Caco-2 (cell line): ENCODE measurements at places on chromosomes 7 and 10.

GRCh38 chr7:293681-294439 lies 3.9 kb downstream of the FOXL3 start:
- no peak for DNase-seq

DNA sequence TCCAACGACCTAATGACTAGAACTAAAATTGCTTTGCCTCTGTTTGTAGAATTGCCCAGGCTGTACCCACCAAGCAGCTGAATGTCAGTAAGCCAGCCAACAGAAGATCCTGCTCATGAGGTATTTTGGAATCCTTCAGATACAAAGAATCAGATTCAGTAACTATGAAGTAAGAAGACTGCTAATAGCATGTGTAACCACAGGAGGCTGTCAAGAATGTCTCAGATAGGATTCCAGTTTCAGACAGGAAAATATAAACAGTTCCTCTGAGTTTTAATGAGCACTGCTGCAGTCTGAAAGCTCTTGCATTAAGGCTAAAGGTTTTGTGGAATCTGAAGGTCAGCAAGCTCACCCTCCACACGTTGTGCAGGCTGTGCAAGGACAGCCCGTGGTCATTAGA lies 112.6 kb upstream of the ADAM12 start:
- DNase-seq, result no peak

GRCh38 chr7:91596287-91596686 lies 284.2 kb downstream of the MTERF1 start:
- no peak for DNase-seq

DNA sequence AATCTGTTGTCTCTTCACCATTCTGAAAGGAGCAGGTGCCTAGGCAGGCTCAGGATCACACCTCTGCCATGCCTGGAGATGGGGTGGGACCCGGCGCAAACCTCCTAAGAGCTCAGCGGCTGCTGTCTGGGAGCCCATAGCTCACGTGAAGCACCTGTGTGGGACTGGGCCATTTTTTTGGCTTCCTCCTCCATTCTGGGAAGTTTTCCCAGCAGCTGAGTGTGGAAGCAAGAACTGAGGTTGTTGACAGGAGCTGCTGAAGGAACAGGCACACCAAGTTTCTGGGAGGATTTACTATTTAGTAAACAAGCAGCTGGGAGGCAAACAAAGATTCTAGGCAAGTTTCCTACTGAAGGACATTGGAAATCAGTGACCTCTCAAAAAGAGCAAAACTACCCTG lies 77.3 kb downstream of the FAM13C start:
- no peak for DNase-seq

DNA sequence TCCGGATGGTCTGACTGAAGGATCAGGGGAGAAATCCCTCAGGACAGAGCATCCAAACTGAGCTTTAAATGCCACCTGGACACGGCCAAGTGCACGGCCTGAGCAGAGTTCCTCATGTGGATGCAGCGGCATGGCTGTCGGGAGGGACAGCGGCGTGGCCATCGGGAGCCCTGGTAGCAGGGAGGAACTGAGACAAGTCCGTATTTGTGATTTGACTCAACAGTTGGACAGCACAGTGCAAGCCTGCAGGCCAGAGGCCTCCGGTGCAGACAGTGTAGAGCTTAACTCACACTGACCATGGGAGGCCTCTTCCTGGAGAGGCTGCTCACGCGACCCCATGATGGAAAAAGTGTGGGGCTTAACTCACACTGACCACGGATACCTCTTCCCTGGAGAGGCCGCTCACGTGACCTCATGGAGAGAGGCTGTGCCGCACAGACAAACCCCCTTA lies 207.4 kb downstream of the DIP2C start:
- DNase-seq, result no peak

DNA sequence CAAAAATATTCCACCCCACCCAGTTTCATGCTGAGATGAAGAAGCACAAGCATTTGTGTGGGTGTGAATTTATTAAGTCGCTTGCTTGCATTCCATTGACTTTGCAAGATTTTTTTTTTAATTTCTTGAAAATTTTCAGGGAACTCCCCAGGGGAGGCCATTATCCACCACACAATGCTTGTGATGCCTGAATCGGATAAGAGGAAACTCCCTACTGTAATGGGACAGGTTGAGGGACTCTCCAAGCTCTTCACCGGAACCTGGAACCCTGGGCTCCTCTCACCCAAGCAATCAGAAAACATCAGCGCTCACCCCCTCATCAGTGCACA lies 153.6 kb upstream of the ZMIZ1 start:
- DNase-seq, result no peak

DNA sequence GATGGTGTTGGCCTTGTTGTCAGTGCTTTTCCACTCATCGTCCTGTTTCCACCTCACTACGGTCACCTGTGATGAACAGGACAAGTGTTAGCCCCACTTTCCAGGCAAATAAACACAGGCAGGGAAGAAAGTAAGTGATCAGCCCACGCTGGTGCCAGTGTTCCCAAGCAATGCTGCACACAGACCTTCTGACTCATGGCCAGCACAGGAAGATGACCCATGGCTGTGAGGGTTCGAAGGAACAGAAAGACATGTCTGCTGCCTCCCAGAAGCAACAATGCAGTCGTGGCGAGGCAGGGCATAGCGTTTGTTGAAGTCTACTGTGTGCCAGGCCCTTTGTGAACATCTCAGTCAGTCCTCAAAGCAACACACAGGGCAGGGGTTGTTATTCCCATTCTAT lies 35.7 kb downstream of the SLC29A3 start:
- DNase-seq, result no peak

- no peak for DNase-seq
These were observed 59.8 kb downstream of the STK32C start for GRCh38 chr10:132247943-132248342.

- no peak for DNase-seq
These were observed 35.3 kb downstream of the PCBD1 start for GRCh38 chr10:70853038-70853437.

DNA sequence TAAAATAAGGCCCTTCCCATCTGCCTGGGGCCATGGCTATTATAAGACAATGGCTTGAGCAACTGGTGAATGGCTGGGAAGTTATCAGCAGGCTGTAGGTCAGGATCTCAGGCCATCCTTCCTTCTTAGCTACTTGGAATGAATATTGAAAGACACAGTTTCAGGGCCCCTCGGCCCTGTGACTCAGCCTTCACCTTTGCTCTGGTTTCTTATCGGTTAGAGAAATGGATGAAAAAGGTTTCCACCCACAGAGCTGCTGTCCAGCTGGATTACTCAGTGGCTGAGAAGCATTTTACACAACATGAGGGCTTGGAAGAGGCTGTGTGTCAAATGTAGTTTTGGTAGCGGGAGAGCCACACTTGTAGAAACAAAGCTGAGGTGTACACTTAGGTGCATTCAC lies 9.4 kb downstream of the ACSL5 start:
- peak; percentile 86 for DNase-seq

- DNase-seq, result no peak
These were observed 120.0 kb downstream of the SGMS1 start for GRCh38 chr10:50503661-50504320.
